ENCODE measurements at places on chromosomes 1 and 21. TPM values are rescaled to one million over a fixed set of nuclear protein-coding genes. Genes with fewer than 3 reads are reported as not detected.

Gene GCLM
- 24.0 TPM for total RNA-seq

Gene ASCL5
- total RNA-seq = not detected

Gene PDZK1IP1
- not detected for total RNA-seq

Gene AGBL4
- not detected for total RNA-seq

Gene SLAMF6
- total RNA-seq = 72.4 TPM

Gene SLC6A17
- not detected for total RNA-seq

Gene CNIH3
- 0.83 TPM for total RNA-seq

Data from OCI-LY7 (cell line).